ENCODE measurements at places on chromosomes 5 and 9.
A peak's percentile ranks its signal among the peaks of the same experiment; 100 is the strongest.

- no peaks in the 10 kb centered on the region for H3K4me1 ChIP-seq
- H3K4me3 ChIP-seq = no peak overlapping the region
- DNase-seq = no peak
- H3K36me3 ChIP-seq = no peaks in the 10 kb centered on the region
Observed at GRCh38 chr9:21684831-21685362, 117.5 kb upstream of the MTAP start.

GRCh38 chr9:86731511-86732063, 215.7 kb downstream of the GAS1 start:
- no peak overlapping the region for H3K4me3 ChIP-seq
- no peak overlapping the region for H3K27ac ChIP-seq
- DNase-seq = no peak
- H3K27me3 ChIP-seq = no peaks in the 10 kb centered on the region

DNA sequence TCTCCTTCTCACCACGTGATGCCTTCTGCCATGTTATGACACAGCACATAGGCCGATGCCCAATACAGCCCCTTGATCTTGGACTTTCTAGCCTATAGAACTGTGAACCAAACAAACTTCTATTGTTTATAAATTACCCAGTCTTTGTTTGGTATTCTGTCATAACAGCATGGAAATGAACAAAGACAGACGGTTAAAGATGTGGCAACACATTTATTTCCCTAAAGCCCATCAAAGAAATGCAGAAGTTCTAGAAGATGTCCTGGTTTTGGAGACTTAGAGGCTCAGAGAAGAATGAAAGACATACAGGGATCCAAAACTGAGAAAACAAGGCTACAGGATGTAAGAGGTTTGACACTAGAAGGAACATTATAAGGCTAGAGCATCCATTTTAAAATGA, 600.8 kb upstream of the DAB2 start:
- H3K27ac ChIP-seq = no peak overlapping the region
- DNase-seq = no peak
- H3K36me3 ChIP-seq = no peaks in the 10 kb centered on the region
- H3K27me3 ChIP-seq = no peaks in the 10 kb centered on the region

DNA sequence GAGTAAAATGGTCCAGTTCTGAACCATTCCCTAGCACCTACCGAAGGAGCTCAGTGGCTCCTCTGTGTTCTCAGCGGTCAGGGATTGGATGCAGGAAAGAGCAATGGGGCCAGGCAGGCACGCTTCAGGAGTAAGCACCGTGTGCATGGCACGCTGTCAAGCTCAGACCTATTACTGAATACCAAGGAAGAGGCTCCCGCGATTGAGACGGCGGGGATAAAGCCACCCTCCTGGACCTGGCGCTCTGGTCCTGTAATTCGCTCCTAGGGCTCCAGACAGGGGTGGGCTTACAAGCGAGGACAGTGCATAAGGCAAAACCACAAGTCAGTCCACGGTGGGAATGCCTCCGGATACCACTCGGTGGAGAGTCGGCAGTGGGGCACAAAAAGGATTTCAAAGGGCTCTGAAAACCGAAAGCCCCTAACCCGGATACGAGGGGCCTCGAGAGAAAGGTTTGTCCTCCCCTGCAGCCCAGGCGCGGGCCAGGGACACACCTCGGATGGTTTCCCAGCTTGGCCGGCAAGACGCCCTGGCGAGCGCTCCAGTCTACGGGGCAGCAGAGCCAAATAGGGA, 988 bp downstream of the OXCT1 start:
- peak overlapping the region; percentile 80 for H3K4me3 ChIP-seq
- H3K4me1 ChIP-seq = peaks cover 4% of the 10 kb centered on the region
- H3K36me3 ChIP-seq = no peaks in the 10 kb centered on the region
- DNase-seq = no peak

- no peak for DNase-seq
- H3K27me3 ChIP-seq = no peaks in the 10 kb centered on the region
Observed at GRCh38 chr9:99415606-99416005, 193.5 kb downstream of the SEC61B start.

- H3K27me3 ChIP-seq = no peaks in the 10 kb centered on the region
- no peak overlapping the region for H3K4me3 ChIP-seq
- H3K27ac ChIP-seq = no peak overlapping the region
- H3K4me1 ChIP-seq = no peaks in the 10 kb centered on the region
- DNase-seq = no peak
Observed at GRCh38 chr5:137335493-137335892, 163.6 kb downstream of the SPOCK1 start.

- H3K27me3 ChIP-seq = no peaks in the 10 kb centered on the region
- no peaks in the 10 kb centered on the region for H3K36me3 ChIP-seq
- H3K4me1 ChIP-seq = no peaks in the 10 kb centered on the region
- no peak overlapping the region for H3K4me3 ChIP-seq
- DNase-seq = no peak
Observed at GRCh38 chr5:96919754-96920197, 16.1 kb upstream of the LNPEP start.

DNA sequence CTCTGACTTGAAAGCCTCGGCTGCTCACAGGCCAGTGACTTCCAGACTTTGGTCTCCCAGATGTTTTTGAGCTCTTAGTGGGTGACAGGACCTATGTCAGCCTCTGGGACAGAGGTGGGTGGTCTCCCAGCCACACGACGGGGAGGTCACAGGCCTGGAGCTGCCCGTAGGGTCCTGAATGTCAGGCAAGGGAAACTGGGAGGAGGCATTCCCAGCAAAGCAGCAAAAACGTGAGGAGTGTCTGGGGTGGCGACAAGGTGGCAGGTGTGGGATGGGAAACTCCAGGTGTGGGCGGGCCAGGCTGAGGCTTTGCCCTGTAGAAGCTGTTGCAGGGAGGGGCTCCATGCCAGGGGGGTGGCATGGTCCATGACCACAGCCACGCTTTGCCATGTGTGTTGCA, 110.5 kb downstream of the CACNA1B start:
- peak; percentile 7 for DNase-seq
- H3K36me3 ChIP-seq = no peaks in the 10 kb centered on the region
- no peaks in the 10 kb centered on the region for H3K27me3 ChIP-seq
- H3K4me3 ChIP-seq = no peak overlapping the region
- H3K4me1 ChIP-seq = no peaks in the 10 kb centered on the region
- H3K27ac ChIP-seq = no peak overlapping the region

GRCh38 chr5:43649256-43649655, 46.3 kb downstream of the NNT start:
- no peaks in the 10 kb centered on the region for H3K27me3 ChIP-seq
- no peak for DNase-seq
- H3K36me3 ChIP-seq = no peaks in the 10 kb centered on the region
- H3K27ac ChIP-seq = no peak overlapping the region
- H3K4me1 ChIP-seq = no peaks in the 10 kb centered on the region

GRCh38 chr5:126055348-126055729, 367.9 kb upstream of the GRAMD2B start:
- H3K4me3 ChIP-seq = no peak overlapping the region
- no peak for DNase-seq
- H3K27ac ChIP-seq = no peak overlapping the region
- no peaks in the 10 kb centered on the region for H3K36me3 ChIP-seq
- H3K4me1 ChIP-seq = peaks cover 6% of the 10 kb centered on the region

DNA sequence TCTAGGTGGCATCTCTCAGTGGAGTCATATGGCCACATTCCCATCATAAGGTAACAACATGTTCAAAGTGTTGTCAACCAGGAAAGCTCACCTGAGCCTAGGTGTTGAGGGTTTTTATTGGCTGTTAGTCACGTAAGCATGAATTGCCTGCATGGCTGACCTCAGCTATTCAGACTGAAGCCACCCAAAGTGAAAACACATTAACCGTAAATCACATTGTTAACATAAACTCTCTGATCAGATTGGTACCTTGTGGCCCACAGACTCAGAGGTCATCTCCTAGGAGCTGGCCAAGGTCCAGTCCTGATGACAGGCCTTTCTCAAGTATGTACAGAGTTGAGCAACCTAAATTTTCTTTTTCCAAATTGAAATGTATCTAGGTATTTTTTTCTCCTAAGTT, 26.7 kb downstream of the SRFBP1 start:
- no peak for DNase-seq
- no peaks in the 10 kb centered on the region for H3K27me3 ChIP-seq
- H3K36me3 ChIP-seq = no peaks in the 10 kb centered on the region
- H3K27ac ChIP-seq = no peak overlapping the region

DNA sequence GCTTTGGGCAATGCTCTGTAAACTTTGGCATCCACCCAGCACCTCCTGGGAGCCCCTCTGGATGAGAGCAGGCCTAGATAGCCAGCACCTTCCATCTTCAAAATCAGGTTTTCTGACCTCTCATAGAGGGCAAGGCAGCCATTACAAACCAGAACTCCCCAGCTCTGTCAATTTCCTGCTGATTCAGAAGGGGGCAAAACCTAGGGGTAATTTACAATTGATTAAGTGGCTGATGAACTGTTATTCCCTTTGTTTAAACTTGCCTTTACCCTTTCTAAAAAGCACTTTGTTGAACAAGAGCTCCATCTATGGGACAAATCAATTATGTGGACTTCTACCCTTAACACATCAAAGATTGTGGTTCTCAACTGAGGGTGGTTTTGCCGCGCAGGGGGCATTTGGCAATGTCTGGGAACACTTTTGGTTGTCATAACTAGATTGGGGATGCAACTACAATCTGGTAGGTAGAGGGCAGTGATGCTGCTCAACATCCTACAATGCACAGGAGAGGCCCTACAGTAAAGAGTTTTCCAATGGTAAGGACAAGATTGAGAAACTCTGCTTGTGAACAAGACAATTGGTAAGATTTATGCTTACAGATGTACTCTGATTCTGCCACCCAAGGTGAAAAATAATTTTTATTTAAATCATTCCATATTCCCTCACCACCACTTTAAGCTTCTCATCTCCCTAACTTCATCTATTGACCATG, 184.1 kb downstream of the MARCHF11 start:
- H3K36me3 ChIP-seq = no peaks in the 10 kb centered on the region
- no peak overlapping the region for H3K4me3 ChIP-seq
- DNase-seq = peak; percentile 48
- H3K27me3 ChIP-seq = no peaks in the 10 kb centered on the region

GRCh38 chr5:68957591-68957990, 136.2 kb upstream of the SLC30A5 start:
- H3K27ac ChIP-seq = no peak overlapping the region
- DNase-seq = no peak
- no peaks in the 10 kb centered on the region for H3K27me3 ChIP-seq

- no peak overlapping the region for H3K27ac ChIP-seq
- no peaks in the 10 kb centered on the region for H3K36me3 ChIP-seq
- H3K27me3 ChIP-seq = no peaks in the 10 kb centered on the region
- no peak for DNase-seq
- no peaks in the 10 kb centered on the region for H3K4me1 ChIP-seq
- H3K4me3 ChIP-seq = no peak overlapping the region
Observed at GRCh38 chr9:72462340-72462739, 59.1 kb upstream of the TMC1 start.

DNA sequence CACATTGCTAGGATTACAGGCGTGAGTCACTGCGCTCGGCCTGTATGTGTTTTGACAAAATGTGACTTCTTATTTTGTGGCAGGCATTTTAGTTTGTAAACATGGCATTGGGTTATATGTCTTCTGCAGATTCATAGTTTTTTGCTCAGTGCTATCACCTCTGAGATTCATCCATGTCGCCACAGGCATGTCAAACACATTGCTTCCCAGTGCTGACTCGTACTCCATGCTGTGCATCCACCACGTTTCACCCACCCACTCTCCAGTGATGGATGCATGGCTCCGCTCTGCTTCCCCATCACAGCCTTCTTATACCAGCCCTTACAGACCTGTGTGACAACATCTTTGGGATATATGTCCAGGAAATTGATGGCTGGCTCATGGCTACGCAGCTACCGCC, 158.8 kb downstream of the GAS1 start:
- no peak for DNase-seq
- no peaks in the 10 kb centered on the region for H3K27me3 ChIP-seq
- H3K36me3 ChIP-seq = no peaks in the 10 kb centered on the region

GRCh38 chr5:116315531-116315930, 230.7 kb downstream of the COMMD10 start:
- no peaks in the 10 kb centered on the region for H3K36me3 ChIP-seq
- no peaks in the 10 kb centered on the region for H3K27me3 ChIP-seq
- DNase-seq = no peak

DNA sequence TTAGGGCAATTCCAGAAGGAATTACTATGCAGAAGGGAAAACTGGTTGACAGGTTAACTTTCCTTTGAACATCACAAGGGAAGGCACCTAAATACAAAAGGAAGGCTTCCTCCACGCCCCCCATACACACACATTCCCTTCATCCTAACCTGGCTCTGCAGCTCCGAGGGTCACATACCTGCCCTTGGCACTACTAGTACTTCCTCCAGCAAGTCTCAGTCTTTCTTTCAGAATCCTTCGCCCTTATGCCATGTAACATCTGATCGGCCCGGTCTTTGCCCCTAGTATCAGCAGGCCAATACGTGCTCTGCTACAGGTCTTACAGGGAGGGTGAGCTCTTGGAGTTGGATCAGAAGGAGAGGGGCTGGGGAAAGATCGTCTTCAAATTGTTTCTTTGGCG, 1.6 kb upstream of the MARCHF6 start:
- H3K27me3 ChIP-seq = peaks cover 2% of the 10 kb centered on the region
- no peaks in the 10 kb centered on the region for H3K36me3 ChIP-seq
- peaks cover 2% of the 10 kb centered on the region for H3K4me1 ChIP-seq
- H3K4me3 ChIP-seq = peak overlapping the region; percentile 89
- DNase-seq = no peak
- H3K27ac ChIP-seq = no peak overlapping the region

DNA sequence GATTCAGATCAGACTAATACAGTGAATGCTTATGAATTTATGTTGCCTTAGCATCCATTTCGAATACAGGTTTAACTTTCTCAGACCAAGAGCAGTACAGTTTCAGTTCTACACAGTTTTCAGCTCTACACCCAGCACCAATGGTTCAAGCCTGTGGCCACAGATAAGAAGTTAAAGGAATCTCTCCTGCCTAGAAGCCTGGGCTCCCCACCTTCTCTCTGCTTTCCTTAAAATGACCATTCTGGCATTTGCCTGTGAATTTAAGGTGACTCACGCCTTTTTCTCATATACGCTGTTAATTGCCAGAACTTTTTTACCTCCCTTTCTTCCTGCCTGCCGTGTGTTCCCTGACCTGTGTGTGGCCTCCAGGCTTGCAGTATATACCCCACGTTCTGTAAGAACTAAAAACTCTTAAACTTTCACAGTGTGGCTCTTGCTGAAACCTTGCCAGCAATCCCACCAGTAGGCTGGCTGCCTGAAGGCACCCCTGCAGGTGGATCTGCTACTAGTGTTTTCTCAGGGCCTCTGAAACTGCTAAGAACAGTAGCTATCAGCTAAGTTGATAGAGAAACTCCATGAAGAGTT, 692.8 kb upstream of the CDH18 start:
- no peak overlapping the region for H3K27ac ChIP-seq
- no peaks in the 10 kb centered on the region for H3K27me3 ChIP-seq
- DNase-seq = no peak
- H3K4me3 ChIP-seq = no peak overlapping the region
- no peaks in the 10 kb centered on the region for H3K36me3 ChIP-seq
- peaks cover 9% of the 10 kb centered on the region for H3K4me1 ChIP-seq

DNA sequence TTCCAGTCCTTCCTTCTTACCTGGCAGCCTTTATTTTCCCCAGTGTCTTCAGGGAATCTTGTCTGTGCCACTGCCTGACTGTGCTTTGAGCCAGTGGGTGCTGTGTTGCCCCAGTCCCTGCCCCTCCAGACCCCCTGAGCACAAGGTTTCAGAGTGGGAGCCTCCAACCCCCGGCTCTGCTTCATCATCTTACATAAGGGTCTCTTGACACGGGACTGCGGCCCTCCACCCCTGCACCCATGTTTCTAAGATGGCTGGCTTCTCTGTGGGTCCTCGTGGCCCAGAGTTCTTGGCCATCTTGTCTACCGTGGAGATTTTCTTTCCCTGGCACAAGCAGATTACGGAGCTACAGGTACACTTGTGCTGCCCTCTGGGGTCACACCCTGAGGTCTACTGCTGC, 194.1 kb downstream of the CACNA1B start:
- DNase-seq = no peak
- H3K4me1 ChIP-seq = peaks cover 24% of the 10 kb centered on the region
- no peaks in the 10 kb centered on the region for H3K27me3 ChIP-seq
- no peak overlapping the region for H3K4me3 ChIP-seq
